ENCODE measurements at places on chromosomes 11 and 22. TPM values are rescaled to one million over a fixed set of nuclear protein-coding genes. Genes with fewer than 3 reads are reported as not detected.
A peak's percentile ranks its signal among the peaks of the same experiment; 100 is the strongest.

GRCh38 chr11:56624661-56625110, 10.0 kb upstream of the OR5M1 start:
- no peak for DNase-seq

- DNase-seq: no peak
Measured at GRCh38 chr11:90221803-90222458, 918 bp downstream of the CHORDC1 start.

SYNGR1 gene
- 29.8 TPM for polyA plus RNA-seq

DNA sequence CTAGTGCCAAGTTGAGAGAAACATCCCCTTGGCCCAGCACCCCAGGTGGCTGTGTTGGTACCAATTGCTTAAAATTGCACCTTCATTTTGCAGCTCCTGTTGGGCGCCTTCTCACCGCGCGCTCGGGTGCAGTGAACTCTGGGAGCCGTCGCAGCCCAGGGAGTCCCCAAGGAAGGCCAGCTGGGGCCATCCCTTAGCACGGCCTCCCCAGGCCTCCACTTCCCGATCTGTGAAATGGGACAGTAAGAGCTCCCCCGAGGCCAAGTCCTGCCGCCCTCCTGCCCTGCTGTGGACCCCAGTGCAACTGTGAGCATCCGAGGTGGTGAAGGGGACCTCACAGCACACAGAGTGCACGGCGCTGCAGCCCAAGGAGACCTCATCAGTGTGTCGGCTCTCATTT, 1234.1 kb downstream of the BRD1 start:
- DNase-seq: no peak

DNA sequence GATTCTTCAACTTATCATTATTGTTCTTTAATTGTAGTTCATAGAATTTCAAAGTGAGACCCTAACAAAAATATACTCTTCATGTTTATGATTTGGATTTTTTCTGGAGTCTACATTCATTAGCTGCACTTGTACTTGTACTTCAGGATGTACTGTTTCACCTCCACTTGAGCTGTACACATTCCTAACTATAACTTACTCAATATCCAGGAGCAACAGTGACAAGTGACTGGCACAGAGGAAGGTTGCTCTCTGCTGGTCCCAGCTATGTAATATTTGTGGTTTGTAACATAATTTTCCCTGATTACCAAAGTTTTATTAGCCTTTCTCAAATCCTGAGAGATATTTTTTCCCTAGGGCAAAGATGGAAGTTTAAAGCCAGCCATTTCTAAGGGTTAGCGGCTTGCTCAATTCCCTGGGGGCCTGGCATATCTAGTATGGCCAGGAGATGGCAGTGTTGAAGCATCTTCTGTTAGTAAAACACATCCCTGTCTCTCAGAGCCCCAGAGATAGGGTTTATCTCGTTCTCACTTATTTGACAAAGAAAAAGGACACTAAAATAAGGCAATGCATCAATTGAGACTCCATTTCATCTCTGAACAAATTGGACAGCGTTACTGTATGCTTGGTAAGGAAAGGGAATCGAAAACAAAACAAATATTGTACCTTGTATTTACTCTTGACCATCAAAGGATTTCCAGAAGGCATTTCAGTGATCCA, 14.2 kb downstream of the OR52A5 start:
- peak; percentile 18 for DNase-seq

CDCA5 gene
- 0.45 TPM for polyA plus RNA-seq

- no peak for DNase-seq
Measured at GRCh38 chr11:67654225-67654624, 3.7 kb upstream of the ACY3 start.

SPTBN2 gene
- polyA plus RNA-seq: 0.88 TPM

GRCh38 chr22:49507607-49508292, 319.9 kb downstream of the BRD1 start:
- no peak for DNase-seq

- no peak for DNase-seq
Measured at GRCh38 chr11:14384338-14384737, 25.4 kb upstream of the RRAS2 start.

DNA sequence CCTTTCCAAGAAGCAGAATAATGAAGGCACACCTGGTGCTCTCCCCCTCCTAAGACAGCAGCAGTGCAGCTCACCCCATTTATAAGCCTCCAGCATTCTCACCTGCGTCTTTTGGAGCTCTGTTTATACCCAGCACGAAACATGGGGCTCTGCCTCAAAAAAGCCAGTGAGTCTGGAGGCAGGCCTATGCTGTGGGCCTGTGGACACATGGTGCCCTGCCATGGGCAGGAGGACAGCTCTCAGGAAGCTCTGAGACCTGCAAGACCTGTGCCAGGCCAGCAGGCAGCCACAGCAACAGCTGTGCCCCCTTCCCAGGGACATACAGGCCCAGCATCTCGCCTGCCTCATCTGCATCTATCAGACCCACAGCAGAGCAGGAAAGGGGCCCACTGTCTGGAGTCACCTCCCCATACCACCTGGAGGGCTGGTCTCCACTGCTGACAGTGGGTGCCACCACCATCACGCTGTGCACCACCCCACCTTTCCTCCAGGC, 64.2 kb downstream of the DGCR2 start:
- no peak for DNase-seq

GRCh38 chr11:64094463-64095260, 58.9 kb downstream of the FLRT1 start:
- no peak for DNase-seq

DNA sequence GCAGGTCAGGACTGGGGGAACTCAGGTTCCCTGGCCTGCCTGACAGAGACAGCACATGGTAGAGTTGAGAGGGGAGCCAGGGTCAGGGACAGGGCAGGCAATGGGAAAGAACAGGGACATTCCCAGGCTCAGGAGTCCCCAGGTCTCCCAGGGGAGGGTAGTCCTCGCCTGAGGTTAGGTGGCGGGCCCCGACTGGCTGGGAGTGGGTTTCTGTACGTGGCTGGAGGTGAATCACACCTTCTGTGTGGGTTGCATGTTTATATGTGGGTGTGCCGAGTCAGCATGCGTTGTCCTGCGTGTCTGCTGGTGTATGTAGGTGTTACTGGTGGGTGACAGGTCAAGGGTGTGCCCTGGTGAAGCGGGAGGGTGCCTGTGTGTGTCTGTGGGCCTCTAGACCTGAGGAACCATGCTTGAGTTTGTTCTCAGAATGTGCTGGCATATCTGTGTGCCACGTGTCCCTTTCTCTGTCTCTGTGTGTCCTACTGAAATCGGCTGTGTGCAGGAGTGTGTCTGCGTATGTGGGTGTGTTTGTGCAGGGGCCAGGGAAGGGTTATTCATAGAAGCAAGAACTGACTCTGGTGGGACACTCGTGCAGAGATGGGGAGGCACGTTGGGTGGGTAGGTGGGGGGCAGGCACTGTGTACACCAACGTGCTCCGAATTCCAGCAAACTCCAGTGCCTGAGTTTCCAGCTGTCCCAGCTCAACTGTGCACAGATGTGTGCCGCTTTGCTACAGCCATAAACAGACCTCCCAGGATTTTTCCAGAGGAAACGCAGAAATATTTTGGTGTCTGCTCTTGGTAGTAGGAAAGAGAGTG, 23.8 kb upstream of the OAF start:
- no peak for DNase-seq

DNA sequence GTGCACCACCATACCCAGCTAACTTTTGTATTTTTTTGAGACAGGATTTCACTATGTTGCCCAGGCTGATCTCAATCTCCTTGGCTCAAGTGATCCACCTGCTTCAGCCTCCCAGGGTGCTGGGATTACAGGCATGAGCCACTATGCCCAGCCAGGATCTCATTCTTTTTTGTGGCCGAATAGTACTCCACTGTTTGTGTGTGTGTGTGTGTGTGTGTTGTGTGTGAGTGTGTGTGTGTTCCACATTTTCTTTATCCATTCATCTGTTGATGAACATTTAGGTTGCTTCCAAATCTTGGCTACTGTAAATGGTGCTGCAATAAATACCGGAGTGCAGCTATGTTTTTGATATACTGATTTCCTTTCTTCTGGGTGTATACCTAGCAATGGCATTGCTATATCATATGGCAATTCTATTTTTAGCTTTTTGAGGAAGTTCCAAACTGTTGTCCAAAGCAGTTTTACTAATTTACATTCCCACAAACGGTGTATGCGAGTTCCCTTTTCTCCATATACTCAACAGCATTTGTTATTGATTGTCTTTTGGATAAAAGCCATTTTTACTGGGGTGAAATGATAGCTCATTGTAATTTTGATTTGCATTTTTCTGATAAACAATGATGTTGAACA, 105.4 kb downstream of the TTC28 start:
- no peak for DNase-seq

- DNase-seq: peak; percentile 62
Measured at GRCh38 chr11:3169255-3170043, 4.3 kb upstream of the OSBPL5 start.

- no peak for DNase-seq
Measured at GRCh38 chr11:10272132-10272531, 21.9 kb downstream of the SBF2 start.

CABP4 gene
- 1.5 TPM for polyA plus RNA-seq

UVRAG gene
- 5.0 TPM for polyA plus RNA-seq

DNA sequence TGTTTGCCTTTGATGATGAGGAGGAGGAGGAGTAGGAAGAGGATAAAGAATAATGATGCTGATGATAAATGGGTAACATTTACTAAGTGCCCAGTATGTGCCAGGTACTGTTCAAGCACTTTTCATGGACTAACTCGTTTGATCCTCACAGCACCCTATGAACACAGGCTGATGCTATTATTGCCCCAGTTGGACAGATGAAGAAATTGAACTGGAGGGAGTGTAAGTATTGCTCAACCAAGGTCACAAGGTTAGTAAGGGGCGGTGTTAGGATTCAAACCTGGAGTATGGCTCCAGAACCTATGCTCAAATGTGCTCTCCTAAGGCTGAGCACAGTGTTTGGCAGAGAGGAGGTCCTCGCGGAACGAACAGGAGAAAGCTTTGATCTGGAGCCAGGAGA, 78.6 kb downstream of the SYN3 start:
- no peak for DNase-seq

DNA sequence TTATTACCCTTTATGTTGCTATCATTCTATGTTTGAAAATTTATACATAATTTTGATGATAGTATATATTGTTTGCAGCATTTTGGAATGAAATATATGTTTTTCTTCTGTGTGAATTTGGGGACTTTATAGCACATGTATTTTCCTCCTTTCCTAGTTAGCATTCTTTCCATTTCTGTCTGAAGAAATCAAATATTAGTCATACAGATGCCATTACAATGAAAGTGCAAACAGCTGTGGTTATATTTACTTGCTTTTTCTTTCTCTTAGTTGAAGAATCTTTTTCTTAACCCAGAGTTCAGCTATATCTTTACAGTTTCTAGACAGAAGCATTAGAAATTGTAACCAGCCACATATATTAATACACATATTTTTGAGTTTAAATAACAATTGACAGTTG, 753.1 kb upstream of the ARHGAP42 start:
- DNase-seq: no peak

DNA sequence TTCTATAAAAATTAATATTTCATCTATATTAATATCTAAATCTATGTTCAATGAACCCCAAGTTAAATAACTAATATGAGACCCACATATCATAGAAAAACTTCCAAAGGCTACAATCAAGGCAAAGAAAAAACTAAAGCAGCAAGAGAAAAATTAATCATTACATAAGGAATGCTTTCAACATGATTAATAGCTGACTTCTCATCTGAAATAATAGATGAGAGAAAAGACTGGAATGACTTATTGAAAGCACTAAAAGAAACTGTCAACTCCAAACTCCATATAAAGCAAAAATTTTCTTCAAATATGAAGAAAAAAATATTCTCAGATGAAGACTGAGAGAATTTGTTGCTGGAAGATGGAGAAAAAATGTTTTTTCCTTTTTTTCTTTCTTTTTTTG, 13.0 kb downstream of the TRIM5 start:
- no peak for DNase-seq

DNA sequence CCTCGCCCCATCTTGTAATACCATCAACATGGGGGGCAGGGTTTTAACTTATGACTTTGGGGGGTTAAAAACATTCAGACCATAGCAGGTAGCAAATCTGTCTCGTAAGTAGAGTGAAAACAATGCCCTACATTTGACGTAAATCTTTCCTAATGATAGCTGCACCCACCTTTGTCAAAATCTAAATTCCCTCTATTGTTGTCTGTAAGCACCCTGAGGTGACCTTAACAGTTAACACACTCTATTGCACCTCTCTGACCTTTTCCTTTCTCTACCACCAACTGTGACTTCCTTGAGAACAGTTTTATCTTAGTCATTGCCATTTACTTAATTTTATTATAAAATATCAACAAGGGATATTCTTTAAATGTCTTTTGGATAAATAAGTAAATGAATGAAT, 1024.9 kb upstream of the CNTN5 start:
- no peak for DNase-seq

- DNase-seq: no peak
Measured at GRCh38 chr11:126528075-126528474, 172.6 kb downstream of the ST3GAL4 start.

DNA sequence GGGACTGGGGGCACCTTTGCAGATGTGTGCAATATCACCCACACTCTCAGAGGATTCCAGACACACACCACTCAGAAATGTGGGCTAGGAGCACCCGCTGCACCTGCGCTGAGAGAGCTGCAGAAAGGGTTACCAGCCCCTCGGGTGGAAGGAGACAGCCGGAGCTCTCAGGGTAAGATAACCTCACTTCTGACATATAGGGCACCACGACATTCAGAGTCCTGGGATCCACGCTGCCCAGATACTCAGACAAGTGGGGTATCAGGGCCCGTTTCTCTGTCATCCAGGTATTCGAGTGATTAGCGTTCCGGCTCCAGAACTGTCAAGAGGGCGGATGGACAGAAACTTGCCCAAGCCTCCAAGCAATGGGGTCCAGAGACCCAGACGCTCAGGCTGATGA, 6.2 kb upstream of the SYT8 start:
- DNase-seq: peak; percentile 1

STK33 gene
- polyA plus RNA-seq: 30.1 TPM

- DNase-seq: no peak
Measured at GRCh38 chr11:102138670-102139069, 28.4 kb downstream of the YAP1 start.

All from heart right ventricle (tissue), 16 donors.